Fibroblast of lung (primary cell): ENCODE measurements at places on chromosomes 16 and 17. TPM values are rescaled to one million over a fixed set of nuclear protein-coding genes. Genes with fewer than 3 reads are reported as not detected.

The MYCBPAP gene
- 2.3 and 3.0 TPM in 2 replicates for total RNA-seq

The EPOP gene
- total RNA-seq, result 0.26 and 0.33 TPM in 2 replicates

The CETP gene
- total RNA-seq, result not detected in 2 replicates

The ZNF423 gene
- 0.17 and 0.77 TPM in 2 replicates for total RNA-seq

The C16orf86 gene
- 5.6 and 9.2 TPM in 2 replicates for total RNA-seq

The SLC43A2 gene
- total RNA-seq, result 2.3 and 8.4 TPM in 2 replicates

The HSD11B2 gene
- total RNA-seq, result under 0.01 TPM in 1 of 2 replicates, not detected in the other

The ACSM5 gene
- not detected in 2 replicates for total RNA-seq

The KCTD19 gene
- total RNA-seq, result under 0.01 and 0.17 TPM in 2 replicates

The EARS2 gene
- 28.2 and 40.3 TPM in 2 replicates for total RNA-seq

The TEX19 gene
- 0.17 TPM in 1 of 2 replicates, not detected in the other for total RNA-seq

The ABCA6 gene
- total RNA-seq, result 12.9 and 23.1 TPM in 2 replicates

The NOL3 gene
- total RNA-seq, result 12.8 and 23.3 TPM in 2 replicates

The ACOX1 gene
- 44.4 and 70.5 TPM in 2 replicates for total RNA-seq

The KRTAP2-2 gene
- not detected in 2 replicates for total RNA-seq

The LGALS9B gene
- total RNA-seq, result not detected in 2 replicates

The GSG1L gene
- total RNA-seq, result under 0.01 TPM in 1 of 2 replicates, not detected in the other

The SGCA gene
- total RNA-seq, result 4.1 and 4.3 TPM in 2 replicates

The CX3CL1 gene
- under 0.01 TPM in 1 of 2 replicates, not detected in the other for total RNA-seq

The NXN gene
- total RNA-seq, result 48.0 and 53.8 TPM in 2 replicates

The KRT9 gene
- total RNA-seq, result not detected in 2 replicates

The RSKR gene
- total RNA-seq, result 3.8 and 4.1 TPM in 2 replicates

The SYCE1L gene
- 0.26 and 0.33 TPM in 2 replicates for total RNA-seq

The NACA2 gene
- not detected in 2 replicates for total RNA-seq

The ADAM11 gene
- 0.51 and 0.66 TPM in 2 replicates for total RNA-seq

The ZDHHC1 gene
- 4.4 and 6.4 TPM in 2 replicates for total RNA-seq

The TMEM94 gene
- total RNA-seq, result 19.8 and 35.0 TPM in 2 replicates

The ITGA3 gene
- total RNA-seq, result 89.1 and 269 TPM in 2 replicates

The IRF8 gene
- total RNA-seq, result 0.26 TPM in 1 of 2 replicates, not detected in the other

The CCL7 gene
- total RNA-seq, result 0.33 and 0.51 TPM in 2 replicates

The SDR42E2 gene
- total RNA-seq, result under 0.01 TPM in 1 of 2 replicates, not detected in the other

The STAC2 gene
- under 0.01 TPM in 1 of 2 replicates, not detected in the other for total RNA-seq

The KRT25 gene
- not detected in 2 replicates for total RNA-seq

The NHLRC4 gene
- 2.1 and 3.3 TPM in 2 replicates for total RNA-seq

The TMC8 gene
- not detected in 2 replicates for total RNA-seq

The FOXC2 gene
- total RNA-seq, result 0.26 and 0.50 TPM in 2 replicates

The C1QTNF8 gene
- not detected in 2 replicates for total RNA-seq

The BTBD17 gene
- total RNA-seq, result under 0.01 TPM in 1 of 2 replicates, not detected in the other

The MYH8 gene
- total RNA-seq, result not detected in 2 replicates

The ATP1B2 gene
- 0.33 TPM in 1 of 2 replicates, not detected in the other for total RNA-seq

The CORO1A gene
- total RNA-seq, result 0.17 and 0.26 TPM in 2 replicates

The ZNF385C gene
- total RNA-seq, result under 0.01 TPM in 1 of 2 replicates, not detected in the other

The GAST gene
- total RNA-seq, result not detected in 2 replicates

The HSDL1 gene
- 21.8 and 24.8 TPM in 2 replicates for total RNA-seq

The ARL6IP1 gene
- 116 and 224 TPM in 2 replicates for total RNA-seq

The SLC35G6 gene
- total RNA-seq, result not detected in 2 replicates

The CHP2 gene
- total RNA-seq, result not detected in 2 replicates

The POLR3E gene
- 28.9 and 32.4 TPM in 2 replicates for total RNA-seq

The LONP2 gene
- total RNA-seq, result 50.3 and 60.8 TPM in 2 replicates

The KRT33B gene
- not detected in 2 replicates for total RNA-seq

The TEKT1 gene
- not detected in 2 replicates for total RNA-seq

The VASN gene
- total RNA-seq, result 57.0 and 79.4 TPM in 2 replicates

The CD7 gene
- under 0.01 and 0.17 TPM in 2 replicates for total RNA-seq

The TBC1D26 gene
- 0.17 TPM in 1 of 2 replicates, not detected in the other for total RNA-seq

The KIF18B gene
- total RNA-seq, result under 0.01 and 0.99 TPM in 2 replicates

The ARL5C gene
- total RNA-seq, result not detected in 2 replicates

The KRT15 gene
- 0.17 TPM in 1 of 2 replicates, not detected in the other for total RNA-seq
